T-helper 2 cell (primary cell): ENCODE measurements at places on chromosomes 7 and 10.

DNA sequence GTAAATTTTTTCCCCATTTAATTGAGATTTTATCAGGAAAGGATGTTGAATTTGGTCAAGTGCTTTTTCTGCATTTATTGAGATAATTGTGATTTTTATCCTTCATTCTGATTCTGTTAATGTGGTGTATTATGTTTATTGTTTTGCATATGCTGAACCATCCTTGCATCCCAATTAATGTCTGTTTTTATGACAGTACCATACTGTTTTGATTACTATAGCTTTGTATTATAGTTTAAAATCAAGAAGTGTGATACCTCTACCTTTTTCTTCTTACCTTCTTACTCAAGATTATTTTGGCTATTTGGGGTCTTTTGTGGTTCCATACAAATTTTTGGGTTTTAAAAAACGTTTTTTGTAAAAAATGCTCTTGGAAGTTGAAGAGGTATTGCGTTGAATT is 357.2 kb downstream of the REEP3 start:
- DNase-seq: no peak

GRCh38 chr10:77711683-77712049 is 74.1 kb upstream of the KCNMA1 start:
- no peak for DNase-seq

DNA sequence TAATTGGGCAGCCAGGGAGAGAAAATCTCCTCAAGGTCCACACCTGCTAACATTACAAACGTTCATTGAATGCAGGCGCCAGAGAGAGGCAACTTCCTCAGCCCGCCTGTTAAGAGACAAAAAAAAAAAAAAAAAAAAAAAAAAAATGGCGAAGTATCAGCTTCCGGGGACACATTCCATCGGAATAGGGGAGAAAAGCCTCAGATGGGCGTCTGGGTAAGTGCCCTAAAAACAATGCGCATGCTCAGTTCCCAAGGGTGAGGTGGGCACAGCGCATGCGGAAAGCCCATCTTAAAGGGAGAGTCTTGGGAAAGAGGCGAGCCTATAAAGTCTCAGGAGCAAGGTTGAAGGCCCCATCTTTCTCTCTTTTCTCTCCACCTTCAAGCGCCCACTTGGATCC is 1139.7 kb upstream of the CELF2 start:
- no peak for DNase-seq

DNA sequence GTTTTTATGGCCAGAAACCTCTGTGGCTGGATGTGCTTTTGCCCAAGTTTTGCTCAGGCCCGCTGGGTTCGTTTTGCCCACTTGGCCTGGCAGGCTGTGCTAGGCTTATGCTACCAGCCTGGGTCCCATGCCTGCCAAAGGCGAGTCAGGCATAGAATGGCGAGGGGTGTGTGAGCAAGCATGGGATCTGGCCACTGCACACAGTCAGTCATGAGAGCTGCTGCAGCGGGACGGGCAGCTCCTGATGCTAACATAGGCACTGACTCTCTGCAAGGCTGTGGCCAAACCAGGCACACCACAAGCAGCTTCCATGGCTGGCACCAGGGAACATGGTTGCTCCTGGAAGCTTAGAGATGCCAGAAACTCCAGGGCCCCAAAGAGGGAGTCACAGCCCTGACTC is 52.9 kb upstream of the PCDH15 start:
- DNase-seq: no peak

GRCh38 chr7:35596061-35596460 is 98.9 kb downstream of the HERPUD2 start:
- no peak for DNase-seq

GRCh38 chr7:158399762-158400161 is 187.9 kb downstream of the PTPRN2 start:
- no peak for DNase-seq

DNA sequence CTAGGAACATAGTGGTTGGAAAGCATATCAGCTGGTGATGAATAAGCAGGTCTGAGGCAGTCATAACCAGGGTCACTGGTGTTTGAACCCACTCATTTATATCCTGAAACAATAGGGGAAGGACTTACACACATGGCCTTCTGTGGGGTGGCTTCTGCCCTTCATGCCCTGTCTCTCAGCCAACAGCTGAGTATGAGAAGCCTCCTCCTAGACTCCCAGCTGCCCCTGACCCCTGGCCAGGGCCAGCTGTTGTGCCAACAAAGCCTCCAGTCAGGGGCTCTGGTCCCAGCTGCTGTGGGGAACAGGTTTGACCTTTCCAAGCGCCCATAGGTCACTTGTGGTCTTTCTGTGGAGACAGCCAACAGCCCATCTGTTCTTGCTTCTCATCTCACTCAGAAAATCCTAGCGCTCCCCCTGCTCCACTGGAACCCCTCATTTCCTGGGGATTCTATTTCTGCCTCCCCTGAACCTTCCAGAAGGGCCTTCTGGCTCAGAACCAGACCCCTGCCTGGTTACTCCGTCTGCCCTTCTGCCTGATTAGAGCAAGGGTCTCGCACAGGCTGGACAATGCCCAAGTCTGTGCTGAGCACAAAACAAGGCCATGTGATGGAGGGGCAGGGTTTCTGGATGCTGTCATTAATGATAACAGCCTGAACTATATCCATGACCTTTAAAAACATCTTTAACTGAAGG is 9.7 kb upstream of the PURB start:
- no peak for DNase-seq

- DNase-seq: no peak
Measured at GRCh38 chr10:80536361-80536835, 1.3 kb upstream of the SH2D4B start.

GRCh38 chr7:134548877-134549276 is at the start of gene AKR1B15:
TSS of gene AKR1B15 (plus strand) at chr7:134549110. CDS start at chr7:134564620, 15,510 bp downstream.
- peak; percentile 41 for DNase-seq

DNA sequence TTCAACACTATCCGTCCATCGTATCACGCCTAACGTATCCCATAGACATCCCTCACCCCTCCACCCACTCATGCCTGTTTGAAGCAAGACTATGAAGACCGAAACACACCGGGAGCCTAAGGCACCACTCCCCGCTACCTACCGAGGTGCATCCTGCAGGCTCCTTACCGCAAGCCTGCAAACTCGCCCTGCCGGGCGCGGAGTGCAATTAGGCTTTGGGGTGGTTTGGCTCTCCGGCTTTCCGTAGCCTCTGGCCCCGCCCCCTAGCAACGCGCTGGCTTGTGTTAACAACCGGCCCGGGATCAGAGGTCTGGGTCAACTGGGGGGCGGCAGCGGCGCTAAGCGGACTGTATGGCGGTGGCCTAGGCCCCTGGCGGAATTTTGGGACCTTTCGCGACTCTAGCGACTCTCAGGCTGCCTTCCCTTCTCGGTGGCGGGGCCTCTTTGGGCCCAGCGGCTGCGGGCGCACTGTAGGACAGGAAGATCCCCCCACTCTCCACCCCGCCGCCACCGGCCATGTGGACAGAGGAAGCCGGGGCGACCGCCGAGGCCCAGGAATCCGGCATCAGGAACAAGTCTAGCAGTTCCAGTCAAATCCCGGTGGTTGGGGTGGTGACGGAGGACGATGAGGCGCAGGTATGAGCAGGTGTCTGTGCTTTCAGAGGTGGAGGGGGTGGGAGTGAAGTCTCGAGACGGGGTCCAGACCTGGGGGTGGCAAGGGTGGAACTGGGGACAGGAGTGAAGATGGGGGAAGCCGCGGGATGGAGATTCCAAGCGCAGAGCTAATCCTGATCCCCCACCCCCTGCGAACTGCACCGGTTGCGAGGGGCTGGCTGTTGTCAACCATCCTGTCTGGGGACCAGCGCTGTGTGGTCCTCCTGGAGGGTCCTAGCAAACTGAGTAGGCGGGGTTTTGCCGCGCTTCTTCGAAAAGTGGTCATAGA is at the start of gene CFAP69:
Gene CFAP69 (plus strand): TSS at position 266 of the 943 bp plus-strand sequence. CDS start 251 bp downstream, at position 517.
- DNase-seq: peak; percentile 79

- DNase-seq: no peak
Measured at GRCh38 chr10:29471544-29471859, 163.3 kb downstream of the SVIL start.

DNA sequence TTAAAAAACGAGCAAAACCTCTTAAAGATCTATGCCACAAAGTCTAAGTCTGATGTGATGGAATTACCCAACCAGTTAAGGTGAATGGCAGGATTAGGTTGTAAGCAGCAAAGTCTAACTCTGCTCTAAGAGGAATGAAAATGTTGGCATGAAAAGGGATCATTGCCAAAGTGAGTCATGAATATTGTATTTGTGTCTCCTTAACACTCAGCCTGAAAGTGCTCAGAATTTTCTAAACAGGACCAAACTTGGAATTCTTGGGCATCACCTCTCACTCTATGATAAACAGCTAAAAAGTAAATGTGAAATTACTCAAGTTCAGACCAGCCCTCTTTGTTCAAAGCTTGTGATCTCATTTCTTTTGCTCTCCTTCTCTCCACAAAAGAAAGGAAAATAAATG is 27.0 kb downstream of the PPP1R3A start:
- DNase-seq: no peak

DNA sequence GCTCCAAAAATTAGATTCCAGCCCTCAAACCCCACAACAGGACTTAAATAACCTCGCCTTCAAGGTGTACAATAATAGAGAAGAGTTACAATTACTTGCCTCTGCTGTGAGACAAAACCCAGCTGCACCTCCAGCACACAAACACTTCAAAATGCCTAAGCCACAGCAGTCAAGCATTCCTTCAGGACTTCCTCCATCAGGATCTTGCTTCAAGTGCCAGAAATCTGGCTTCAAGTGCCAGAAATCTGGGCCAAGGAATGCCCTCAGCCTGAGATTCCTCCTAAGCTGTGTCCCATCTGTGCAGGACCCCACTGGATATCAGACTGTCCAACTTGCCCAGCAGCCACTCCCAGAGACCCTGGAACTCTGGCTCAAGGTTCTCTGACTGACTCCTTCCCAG is 1088.3 kb downstream of the SORCS3 start:
- no peak for DNase-seq

DNA sequence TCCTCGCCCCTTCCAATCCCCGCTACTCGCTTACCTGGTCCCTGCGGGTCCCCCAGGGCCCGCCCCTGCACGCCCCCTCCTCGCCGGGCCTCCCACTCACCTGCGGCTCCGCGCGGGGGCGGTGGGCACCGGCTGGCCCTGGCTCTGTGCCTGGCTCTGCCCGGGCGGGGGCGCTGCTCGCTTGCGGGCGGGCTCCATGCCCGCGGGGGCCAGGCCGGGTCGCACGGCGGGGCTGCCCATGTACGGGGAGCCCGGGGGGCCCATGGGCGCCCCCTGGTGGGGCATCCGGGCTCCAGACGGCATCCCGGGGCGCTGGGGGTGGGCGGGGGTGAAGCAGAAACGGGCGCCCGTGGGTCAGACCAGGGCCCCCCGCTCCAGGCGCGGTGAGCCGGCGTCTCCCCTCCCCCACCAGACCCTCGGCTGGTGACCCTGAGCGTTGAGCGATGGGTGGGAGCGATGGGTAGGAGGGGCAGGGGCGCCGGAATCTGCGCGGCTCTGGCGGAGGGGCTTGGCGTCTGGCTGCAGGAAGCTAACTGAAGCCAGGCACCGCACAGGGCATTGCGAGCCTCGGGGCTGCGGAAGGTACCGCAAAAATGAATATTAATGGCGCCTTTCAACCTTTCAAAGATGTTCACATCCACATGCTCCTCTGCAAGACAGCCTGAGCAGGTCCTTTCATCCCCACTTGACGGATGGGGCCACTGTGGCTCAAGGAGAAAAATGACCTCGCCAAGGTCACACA is 3.0 kb downstream of the SMARCD3 start:
- DNase-seq: peak; percentile 66

DNA sequence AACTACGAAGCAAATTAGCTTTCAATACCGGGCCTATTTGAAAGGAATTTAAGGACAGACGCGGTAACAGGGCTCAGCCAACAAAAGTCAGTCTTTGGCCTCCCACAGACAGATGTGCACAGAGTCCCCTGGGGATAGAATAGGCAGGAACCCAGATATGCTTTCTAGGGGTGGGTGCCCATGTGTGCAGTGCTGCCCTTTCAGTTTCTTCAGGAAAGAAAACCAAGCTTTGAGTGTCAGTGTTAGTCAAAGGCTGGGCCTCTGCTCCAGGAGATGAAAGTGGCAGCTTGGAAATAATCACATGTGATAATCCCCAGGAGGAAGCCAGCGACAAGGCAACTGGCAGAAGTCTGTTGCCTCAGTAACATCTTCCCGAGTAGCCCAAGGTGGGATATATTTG is 43.8 kb upstream of the CSTF2T start:
- no peak for DNase-seq

DNA sequence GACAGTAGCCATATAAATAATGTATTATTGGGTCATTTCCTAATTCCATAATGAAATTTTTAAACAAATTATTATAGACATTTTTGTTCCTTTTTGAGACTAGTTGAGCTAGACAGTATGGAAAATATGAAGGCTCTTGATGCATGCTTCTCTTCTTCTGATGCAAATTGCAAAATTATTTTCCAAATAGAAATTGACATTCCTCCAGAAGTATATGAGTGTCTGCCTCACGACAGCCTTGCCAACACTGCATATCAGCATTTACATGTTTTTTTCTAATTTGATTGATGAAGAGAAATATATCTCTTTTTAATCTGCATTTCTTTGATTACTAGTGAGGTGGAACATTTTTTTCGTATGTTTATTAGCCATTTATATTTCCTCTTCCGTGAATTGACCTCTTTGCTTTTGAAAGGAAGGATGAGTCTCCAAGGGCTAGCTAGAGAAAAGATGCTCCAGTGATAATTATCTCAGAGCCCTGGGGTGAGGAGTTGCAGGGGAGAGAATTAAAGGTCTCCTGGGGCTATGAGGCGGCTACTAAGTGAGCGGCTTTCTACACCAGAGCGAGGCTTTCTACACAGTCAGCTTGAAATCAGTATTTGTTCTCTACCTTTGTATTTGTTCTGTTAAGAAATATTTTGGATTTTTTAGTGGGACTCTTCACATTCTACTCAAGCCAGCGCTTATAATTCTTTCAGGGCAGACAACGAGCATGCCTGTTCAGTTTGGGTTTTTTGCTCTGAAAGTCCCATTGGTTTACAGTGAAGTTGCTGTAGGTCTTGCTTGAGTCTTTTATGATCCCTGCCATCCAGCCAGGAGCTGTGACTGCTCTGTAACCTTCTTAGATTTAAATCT is 712.2 kb upstream of the GALNT17 start:
- DNase-seq: no peak

DNA sequence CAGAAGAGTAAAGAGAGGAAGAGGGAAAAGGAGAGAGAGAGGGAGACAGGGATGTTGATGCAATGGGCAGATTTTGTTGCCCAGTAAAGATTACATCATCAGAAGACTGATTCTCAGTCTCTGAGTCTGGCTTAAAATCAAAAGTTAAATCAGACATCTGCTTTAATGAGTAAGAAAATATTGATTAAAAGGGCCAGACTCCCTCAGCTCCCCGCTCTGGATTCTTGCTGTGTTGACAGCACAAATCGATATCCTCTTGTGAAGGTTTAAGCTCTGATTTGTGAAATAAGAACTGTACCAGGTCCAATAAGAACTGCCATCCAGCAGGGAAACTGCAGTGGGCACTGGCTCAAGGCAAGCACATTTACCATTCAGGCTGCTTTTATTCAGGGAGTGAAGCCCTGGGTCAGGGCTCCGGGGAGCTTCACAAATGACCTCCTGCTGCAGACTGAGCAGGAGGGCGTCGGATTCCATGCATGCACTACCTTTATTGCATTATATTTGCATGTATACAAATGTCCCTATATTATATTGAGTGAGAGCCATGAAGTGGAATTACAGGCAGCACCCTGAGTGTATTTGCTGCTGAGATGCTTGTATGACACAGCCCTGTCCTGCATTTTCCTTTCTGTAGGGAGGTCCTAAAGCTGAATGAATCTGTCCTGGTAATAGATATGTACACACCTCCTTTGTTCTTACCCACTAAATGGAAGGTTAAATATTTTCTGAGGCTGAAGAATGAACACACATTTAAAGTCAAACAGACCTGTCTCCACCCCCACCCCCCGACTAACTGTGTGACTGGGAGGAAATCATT is 401.5 kb downstream of the REEP3 start:
- no peak for DNase-seq

- no peak for DNase-seq
Measured at GRCh38 chr10:23331567-23332301, 12.9 kb downstream of the C10orf67 start.
